Mesenchymal stem cell (in vitro differentiated cells and primary cell): ENCODE measurements at places on chromosomes 6 and 20.
A peak's percentile ranks its signal among the peaks of the same experiment; 100 is the strongest.

- DNase-seq, result no peak
- no peaks in the 10 kb centered on the region for H3K36me3 ChIP-seq
- H3K4me1 ChIP-seq, result peaks cover 15% of the 10 kb centered on the region
- no peak overlapping the region for H3K27ac ChIP-seq
Measured at GRCh38 chr6:36389353-36389752, 1.9 kb upstream of the ETV7 start.

- H3K27ac ChIP-seq, result no peak overlapping the region
- no peaks in the 10 kb centered on the region for H3K36me3 ChIP-seq
- H3K4me3 ChIP-seq, result no peak overlapping the region
Measured at GRCh38 chr6:43931201-43931600, 161.2 kb downstream of the VEGFA start.

- H3K4me1 ChIP-seq, result peaks cover 26% of the 10 kb centered on the region
- no peak overlapping the region for H3K4me3 ChIP-seq
- H3K27me3 ChIP-seq, result no peaks in the 10 kb centered on the region
- H3K27ac ChIP-seq, result no peak overlapping the region
- H3K36me3 ChIP-seq, result peaks cover 56% of the 10 kb centered on the region
Measured at GRCh38 chr20:3218307-3218988, 9.2 kb downstream of the ITPA start.

- peaks cover 4% of the 10 kb centered on the region for H3K4me1 ChIP-seq
- peak overlapping the region; percentile 85 for H3K27ac ChIP-seq
- H3K27me3 ChIP-seq, result no peaks in the 10 kb centered on the region
- H3K36me3 ChIP-seq, result peaks cover 16% of the 10 kb centered on the region
- no peak for DNase-seq
Measured at GRCh38 chr20:18567739-18568091, 483 bp downstream of the SMIM26 start.

- H3K27ac ChIP-seq, result no peak overlapping the region
- H3K4me1 ChIP-seq, result peaks cover 2% of the 10 kb centered on the region
- no peaks in the 10 kb centered on the region for H3K27me3 ChIP-seq
- DNase-seq, result no peak
- H3K36me3 ChIP-seq, result no peaks in the 10 kb centered on the region
Measured at GRCh38 chr6:753486-753885, 60.5 kb upstream of the EXOC2 start.

DNA sequence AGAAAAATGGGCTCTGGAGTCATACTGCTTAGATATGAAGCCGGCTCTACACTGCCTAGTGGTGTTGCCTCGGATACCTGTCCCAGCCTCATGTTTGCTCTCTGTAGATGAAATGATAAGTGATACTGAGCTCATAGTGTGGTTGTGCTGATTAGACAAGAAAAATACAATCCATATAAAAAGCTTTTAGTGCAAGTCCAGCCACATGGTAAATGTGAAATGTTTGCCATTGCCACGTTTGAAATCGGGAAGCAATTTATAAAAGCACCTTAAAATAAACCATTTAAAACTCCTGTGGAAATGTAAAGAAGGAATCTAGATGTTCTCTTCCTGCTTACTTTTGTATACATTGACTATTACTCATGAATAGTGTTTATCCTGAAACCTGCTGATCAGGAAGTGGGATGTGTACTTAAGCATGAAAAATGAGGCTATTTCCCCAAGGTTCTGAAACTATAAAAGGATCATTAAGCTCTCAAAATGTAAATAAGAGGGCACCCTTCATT is 13.1 kb upstream of the PBOV1 start:
- DNase-seq, result peak; percentile 54
- H3K4me1 ChIP-seq, result no peaks in the 10 kb centered on the region
- H3K4me3 ChIP-seq, result no peak overlapping the region

- no peak overlapping the region for H3K4me3 ChIP-seq
- no peak for DNase-seq
- H3K27ac ChIP-seq, result no peak overlapping the region
- no peaks in the 10 kb centered on the region for H3K36me3 ChIP-seq
- H3K4me1 ChIP-seq, result no peaks in the 10 kb centered on the region
- no peaks in the 10 kb centered on the region for H3K27me3 ChIP-seq
Measured at GRCh38 chr6:123771126-123771525, 32.5 kb upstream of the NKAIN2 start.

- peaks cover 11% of the 10 kb centered on the region for H3K4me1 ChIP-seq
- H3K27ac ChIP-seq, result no peak overlapping the region
- no peaks in the 10 kb centered on the region for H3K27me3 ChIP-seq
- DNase-seq, result peak; percentile 51
- H3K4me3 ChIP-seq, result no peak overlapping the region
Measured at GRCh38 chr20:62165762-62166399, 16.9 kb upstream of the MTG2 start.

DNA sequence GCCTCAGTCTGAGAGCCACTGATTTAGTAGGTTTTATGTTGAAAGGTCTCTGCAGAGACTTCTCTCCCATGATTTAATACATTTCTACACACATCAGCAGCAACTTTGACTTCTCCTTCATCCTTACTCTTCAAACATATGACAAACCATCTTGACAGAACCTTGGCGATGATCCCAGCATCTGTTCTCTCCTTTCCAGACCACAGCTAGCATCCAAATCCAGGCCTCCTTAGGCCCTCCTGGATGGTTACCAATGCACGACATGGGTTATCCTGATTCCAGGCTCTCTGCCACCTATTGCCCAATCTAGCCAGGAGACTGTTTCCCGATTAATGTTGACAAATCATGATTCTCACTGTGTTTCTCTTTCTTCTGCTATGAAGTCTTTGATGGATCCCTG is 16.8 kb downstream of the LAMA4 start:
- H3K36me3 ChIP-seq, result peaks cover 35% of the 10 kb centered on the region
- H3K4me1 ChIP-seq, result no peaks in the 10 kb centered on the region
- no peaks in the 10 kb centered on the region for H3K27me3 ChIP-seq
- no peak for DNase-seq
- no peak overlapping the region for H3K4me3 ChIP-seq
- no peak overlapping the region for H3K27ac ChIP-seq

DNA sequence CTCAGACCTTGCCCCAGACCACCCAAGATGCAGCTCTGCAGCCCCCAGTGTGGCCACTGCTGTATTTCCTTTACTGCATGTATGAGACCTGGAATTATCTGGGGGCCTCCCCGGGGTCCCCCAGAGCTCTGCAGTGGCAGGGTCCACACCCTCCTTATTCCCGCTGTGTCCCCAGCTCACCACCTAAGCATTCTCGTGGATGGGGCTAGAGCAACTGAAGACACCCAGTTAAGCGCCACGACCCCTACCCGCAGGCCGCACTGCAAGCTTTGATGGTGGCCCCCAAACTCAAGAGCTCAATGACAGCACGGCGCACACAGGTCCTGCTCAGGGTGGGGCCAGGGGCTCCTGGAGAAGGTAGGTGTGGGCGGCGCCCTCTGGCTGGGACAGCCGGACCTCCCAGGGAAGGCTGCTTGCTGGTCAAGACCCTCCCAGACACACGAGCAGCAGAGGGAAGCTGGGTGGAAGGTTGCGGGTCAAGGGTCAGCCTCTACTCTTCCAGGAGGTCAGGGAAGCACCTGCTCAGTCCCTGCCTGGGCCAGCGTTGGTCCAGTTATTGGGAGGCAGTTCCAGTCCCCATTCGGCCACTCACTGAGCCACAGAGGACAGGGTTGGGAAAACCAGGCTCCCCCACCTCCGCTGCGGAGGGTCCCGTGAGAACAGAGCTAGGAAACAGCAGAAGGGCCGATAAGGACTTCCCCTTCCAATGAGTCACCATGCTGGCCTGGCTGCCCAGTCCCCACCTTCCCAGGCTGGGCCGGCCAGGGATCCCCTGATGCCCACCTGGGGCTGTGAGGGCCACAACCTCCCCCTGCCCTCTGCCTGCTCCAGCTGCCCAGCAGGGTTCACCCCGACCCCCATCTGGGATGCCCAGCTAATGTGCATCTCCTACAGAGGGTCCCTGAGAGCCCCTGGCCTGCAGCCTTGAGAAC is 2.9 kb downstream of the LAMA5 start:
- H3K36me3 ChIP-seq, result peaks cover 58% of the 10 kb centered on the region
- DNase-seq, result peak; percentile 87
- no peak overlapping the region for H3K4me3 ChIP-seq
- peaks cover 77% of the 10 kb centered on the region for H3K4me1 ChIP-seq
- peak overlapping the region; percentile 66 for H3K27ac ChIP-seq

GRCh38 chr6:41199552-41200246 is 1.2 kb downstream of the TREML2 start:
- no peak for DNase-seq
- peaks cover 44% of the 10 kb centered on the region for H3K27me3 ChIP-seq
- H3K36me3 ChIP-seq, result no peaks in the 10 kb centered on the region
- no peak overlapping the region for H3K27ac ChIP-seq

GRCh38 chr6:45376310-45377042 is 1.3 kb downstream of the SUPT3H start:
- peak overlapping the region; percentile 90 for H3K4me3 ChIP-seq
- H3K36me3 ChIP-seq, result no peaks in the 10 kb centered on the region
- DNase-seq, result peak; percentile 59
- peak overlapping the region; percentile 88 for H3K27ac ChIP-seq

DNA sequence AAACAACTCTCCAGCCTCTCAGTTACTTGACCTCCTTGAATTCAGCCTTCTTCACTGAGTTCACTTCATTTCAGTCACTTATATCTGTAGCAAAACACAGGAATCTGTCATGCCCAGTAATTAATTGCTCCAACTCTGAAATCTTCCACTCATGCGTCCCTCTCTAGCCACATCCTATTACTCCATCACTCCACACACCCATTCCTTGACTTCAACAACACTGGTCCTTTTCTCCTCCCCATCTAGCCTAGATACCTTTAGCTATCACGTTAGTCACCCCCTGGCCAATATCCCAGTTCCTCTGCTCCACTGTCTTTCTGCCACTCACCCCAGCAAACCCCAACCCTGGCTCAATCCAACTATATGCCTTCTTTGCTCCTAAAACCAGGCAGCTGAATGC is 7.7 kb downstream of the ZHX3 start:
- H3K4me3 ChIP-seq, result no peak overlapping the region
- DNase-seq, result peak; percentile 74
- H3K27ac ChIP-seq, result peak overlapping the region; percentile 25

GRCh38 chr6:35417979-35418661 is 34.0 kb upstream of the FANCE start:
- no peak for DNase-seq
- H3K4me1 ChIP-seq, result peaks cover 13% of the 10 kb centered on the region
- no peak overlapping the region for H3K27ac ChIP-seq
- no peaks in the 10 kb centered on the region for H3K27me3 ChIP-seq
- H3K36me3 ChIP-seq, result peaks cover 34% of the 10 kb centered on the region
- no peak overlapping the region for H3K4me3 ChIP-seq

- no peak overlapping the region for H3K4me3 ChIP-seq
- H3K27me3 ChIP-seq, result no peaks in the 10 kb centered on the region
- H3K27ac ChIP-seq, result no peak overlapping the region
- H3K36me3 ChIP-seq, result no peaks in the 10 kb centered on the region
Measured at GRCh38 chr6:90326404-90327057, 29.9 kb upstream of the BACH2 start.

DNA sequence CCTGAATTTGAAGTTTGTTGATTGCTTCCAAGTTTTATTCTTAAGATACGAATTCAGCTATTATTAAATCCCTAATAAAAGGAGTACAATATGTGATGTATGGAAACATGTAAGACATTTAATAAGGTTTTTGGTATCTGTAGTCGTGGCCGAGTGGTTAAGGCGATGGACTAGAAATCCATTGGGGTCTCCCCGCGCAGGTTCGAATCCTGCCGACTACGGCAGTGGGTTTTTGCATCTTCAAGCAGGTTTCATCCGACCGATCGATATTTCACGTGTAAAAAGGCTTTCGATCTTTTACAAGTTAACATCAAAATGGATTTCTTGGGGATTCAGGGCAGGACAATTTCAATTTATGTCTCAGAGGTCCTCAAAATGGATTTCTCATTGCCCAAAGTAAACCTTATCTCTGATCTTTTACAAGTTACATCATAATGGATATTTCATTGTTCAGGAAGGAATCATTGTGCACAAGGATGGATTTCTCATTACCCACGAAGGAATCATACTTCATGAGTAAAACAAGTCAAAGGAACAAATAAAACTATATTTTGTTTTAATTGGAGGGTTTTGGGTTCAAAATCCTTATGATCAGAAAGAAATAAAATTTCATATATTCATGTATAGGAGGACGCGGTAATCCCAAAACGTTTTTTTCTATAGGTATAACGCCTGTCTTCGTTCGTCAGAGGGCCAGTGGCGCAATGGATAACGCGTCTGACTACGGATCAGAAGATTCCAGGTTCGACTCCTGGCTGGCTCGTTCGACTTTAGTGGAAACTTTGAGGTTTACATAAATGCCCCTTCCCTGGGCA is 37.3 kb upstream of the BTN3A2 start:
- H3K4me1 ChIP-seq, result peaks cover 2% of the 10 kb centered on the region
- H3K27ac ChIP-seq, result no peak overlapping the region
- DNase-seq, result peak; percentile 86
- no peaks in the 10 kb centered on the region for H3K27me3 ChIP-seq

GRCh38 chr20:4957939-4958362 is 43.4 kb downstream of the SLC23A2 start:
- H3K4me1 ChIP-seq, result peaks cover 6% of the 10 kb centered on the region
- peak overlapping the region; percentile 30 for H3K27ac ChIP-seq
- H3K4me3 ChIP-seq, result no peak overlapping the region
- no peaks in the 10 kb centered on the region for H3K36me3 ChIP-seq
- peak; percentile 13 for DNase-seq

DNA sequence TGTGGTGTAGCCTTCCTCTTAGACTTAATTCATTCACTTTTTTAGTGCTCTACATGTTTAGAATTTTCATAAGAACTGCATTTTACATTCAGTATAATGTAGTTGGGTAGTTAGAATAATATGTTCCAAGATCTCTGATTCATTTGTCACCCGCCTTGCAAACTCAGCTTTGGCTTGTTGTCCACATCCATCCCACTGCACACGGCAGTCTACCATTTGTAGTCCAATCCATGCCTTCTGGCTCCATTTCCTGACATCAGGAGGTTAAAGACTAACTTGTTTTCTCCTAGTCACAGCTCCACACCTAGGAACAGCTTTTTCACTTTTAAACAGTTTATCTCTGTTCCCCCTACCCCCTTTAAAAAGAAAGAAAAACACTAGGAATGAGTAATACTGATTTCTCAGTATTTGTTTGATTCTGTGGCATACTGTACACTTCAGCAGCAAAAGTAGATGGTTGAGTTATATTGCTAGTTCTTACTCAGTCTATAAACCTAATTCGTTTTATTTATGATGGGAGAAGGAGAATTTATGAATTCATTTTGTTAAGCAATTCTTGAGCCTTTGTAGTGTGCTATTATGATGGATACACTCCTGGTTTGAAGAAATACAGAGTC is 180.9 kb downstream of the ARID1B start:
- H3K4me1 ChIP-seq, result peaks cover 10% of the 10 kb centered on the region

DNA sequence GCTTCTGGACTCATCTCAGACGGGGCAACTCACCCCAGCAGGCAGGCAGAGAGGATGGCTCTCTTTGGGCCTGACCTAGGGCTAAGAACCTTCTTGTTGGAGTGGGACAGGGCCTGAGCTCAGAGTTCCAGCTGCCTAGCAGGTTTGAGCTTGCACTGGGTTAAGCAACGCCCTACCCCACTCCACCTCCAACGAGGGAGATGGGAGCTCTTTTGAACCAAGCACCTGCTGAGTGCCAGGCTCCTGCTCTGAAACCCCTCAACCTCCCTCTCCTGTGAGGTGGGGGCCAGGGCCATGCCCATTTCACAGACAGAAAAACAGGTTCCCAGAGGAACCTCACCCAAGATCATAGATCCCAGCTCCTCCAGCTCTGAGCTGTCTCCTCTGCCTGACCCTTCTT is 54.3 kb downstream of the SNAI1 start:
- peaks cover 13% of the 10 kb centered on the region for H3K4me1 ChIP-seq
- no peak overlapping the region for H3K4me3 ChIP-seq
- no peak for DNase-seq
- H3K36me3 ChIP-seq, result no peaks in the 10 kb centered on the region
